Urinary bladder (tissue), 4 donors: ENCODE measurements at places on chromosomes 6 and 20.

DNA sequence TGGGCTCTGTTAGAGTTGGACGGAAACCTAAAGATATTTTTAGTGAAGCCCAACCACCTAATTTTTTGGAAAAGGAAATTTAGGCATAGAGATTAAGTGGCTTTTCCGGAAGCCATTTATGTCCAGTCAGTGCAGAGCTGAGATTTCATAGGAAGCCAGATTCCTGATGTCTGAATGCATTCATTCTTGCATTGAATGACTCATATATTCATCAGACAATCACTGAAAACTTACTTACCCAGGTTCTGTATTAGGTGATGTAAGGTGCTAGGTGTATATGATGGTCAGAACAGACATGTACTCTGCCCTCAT, 4.1 kb downstream of the SH3BGRL2 start:
- no peak for DNase-seq

DNA sequence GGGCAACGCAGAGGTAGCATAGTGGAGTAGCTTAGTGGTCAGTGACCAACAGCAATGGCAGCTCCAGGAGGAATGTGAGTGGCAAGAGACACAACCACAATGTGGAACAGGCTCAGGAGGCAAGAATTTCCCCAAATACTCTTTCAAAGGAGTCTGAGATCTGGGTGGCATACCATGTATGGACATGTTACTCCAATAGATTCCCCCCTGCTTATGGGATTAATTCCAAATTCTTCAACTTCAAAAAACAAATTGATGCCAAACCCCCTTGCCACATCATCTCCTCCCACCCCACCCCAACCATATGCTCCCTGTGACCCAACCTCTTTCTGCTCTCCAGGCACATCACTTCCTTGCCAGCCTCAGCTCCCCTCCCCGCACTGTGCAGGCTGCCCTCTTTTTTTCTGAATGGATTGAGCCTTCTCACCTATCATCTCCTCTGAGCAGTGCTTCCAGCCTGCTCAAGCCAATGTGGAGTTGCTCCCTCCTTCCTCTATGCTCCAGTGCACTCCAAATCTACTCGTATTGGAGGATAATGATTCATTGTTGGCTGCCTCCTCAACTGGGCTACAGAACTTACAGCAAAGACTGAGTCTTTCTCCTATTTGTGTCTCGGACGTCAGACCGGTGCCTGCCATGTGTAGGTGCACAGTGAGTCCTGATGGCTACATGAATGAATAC, 93.0 kb upstream of the CEP85L start:
- no peak for DNase-seq

- no peak for DNase-seq
Observed at GRCh38 chr6:140153703-140154102, 779.3 kb upstream of the CITED2 start.

- DNase-seq: peak; percentile 35
Observed at GRCh38 chr6:56148488-56149186, 98.7 kb downstream of the COL21A1 start.

DNA sequence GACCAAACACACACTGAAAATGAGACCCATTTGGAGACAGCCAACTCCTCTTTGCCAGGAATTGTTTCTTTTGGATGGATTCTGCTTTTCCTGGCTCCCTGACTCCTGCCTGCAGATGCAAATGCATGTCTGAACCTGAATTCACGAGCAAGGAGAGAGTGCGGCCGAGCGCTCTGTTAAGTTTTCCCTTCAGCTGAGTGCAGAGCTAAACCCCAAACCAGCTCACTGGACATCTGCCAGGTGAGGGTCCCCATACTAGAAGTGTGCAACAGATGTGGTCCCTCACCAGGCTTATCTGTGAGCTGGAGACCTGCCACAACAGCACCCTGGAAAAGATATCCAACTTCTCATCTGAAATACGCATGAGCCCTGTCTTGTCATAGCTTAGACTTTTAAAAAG, 59.0 kb downstream of the CD164 start:
- peak; percentile 7 for DNase-seq

GRCh38 chr6:39309942-39310531, 4.2 kb downstream of the KCNK17 start:
- DNase-seq: no peak

DNA sequence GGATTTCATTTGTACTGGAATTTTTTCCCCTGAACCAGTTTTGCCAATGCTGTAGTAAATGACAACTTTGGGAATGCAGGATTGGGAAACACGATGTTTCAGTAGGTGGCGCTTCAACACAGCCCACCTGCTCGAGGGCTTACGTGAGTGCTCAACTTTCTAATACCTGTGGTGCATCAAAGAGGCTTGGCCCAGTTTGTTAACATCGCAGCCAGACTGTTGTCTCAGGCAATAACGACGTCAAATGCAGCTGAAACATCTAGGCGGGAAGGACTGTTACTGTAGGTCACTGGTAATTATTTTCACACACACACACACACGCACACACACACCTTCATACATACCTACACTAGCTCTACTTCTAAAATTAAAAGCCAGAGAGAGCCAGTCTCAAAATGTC, 815.5 kb upstream of the SLC35B3 start:
- no peak for DNase-seq

DNA sequence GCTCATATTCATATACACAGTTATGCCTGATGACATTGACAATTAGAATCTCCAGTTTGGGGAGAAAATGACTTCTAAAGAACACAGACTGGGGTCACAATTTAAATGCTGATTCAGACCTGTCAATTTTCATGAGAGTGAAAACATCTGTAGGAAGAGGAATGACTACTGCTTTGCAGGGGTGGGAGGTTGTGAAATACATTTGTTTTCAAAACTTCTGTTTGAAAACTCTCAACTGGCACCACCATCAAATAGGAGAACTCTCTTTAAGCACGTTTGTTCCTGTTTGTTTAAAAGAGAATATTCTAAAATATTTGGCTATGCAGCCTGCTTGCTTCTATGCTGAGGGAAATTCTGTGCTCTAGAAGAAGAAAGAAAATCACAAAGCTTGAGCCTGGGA, 50.8 kb upstream of the ADGRF5 start:
- DNase-seq: no peak

DNA sequence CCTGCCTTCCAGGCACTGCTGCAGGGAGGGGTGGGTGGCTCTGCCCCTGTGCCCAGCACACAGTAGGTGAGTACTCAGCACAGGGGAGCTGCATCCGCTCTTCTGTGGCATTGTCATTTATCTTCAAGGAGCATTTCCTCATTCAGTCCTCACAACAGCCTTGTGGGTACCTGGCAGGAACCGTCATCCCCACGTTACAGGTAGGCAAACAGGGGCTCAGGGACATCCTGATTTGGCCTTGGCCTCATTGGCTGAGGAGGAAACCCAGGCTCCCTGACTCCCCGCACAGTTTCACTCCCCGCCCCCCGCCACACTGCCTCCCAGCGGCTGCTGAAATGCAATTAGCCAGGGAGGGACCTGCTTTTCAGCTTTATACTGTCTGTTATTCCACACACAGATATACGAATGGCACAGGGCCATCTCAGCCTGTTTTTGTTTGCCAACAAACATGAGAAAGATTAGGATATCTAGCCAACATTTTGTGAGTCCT, 24.2 kb upstream of the PNPLA1 start:
- no peak for DNase-seq

DNA sequence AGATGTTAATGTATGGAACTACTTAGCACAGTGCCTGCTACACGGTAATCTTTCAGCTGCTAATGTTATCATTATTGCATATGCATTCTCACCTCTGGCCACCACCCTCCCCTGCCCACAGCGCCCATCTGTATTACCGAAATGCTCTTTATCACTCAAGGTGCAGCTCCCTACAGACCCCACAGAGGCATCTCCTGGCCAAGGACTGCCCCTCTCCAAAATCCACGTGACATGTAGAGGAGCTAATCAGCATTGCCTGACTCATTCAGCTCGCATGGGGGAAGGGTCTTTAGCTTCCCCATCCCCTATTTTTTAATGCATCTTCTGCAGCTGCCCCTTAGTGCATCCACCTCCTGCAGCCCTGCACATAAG, 41.8 kb downstream of the SLC22A23 start:
- no peak for DNase-seq

GRCh38 chr6:12356983-12357972, 67.1 kb downstream of the EDN1 start:
- DNase-seq: no peak

GRCh38 chr6:164695896-164696295, 613.5 kb downstream of the C6orf118 start:
- DNase-seq: no peak

DNA sequence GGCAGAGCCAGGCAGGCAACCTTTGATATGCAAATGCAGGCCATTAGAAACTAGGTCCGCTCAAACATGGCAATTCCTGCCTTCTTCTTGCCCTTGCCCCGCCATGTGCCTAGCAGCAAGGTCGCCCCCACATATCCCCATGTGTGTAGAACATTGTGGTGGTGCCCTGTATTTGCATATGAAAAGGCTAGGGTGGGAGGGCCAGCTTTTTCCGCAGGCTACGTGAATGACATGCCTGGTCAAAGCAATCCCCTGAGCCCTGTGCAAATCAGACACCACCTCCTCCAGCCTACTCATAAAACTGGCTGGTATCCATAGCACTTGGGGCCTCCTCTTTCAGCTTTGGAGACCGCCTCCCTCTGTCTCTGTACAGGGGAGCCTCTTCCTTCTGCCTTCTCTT, 31.6 kb downstream of the GSTA2 start:
- no peak for DNase-seq

GRCh38 chr6:120395784-120396183, 938.5 kb downstream of the TBC1D32 start:
- no peak for DNase-seq

DNA sequence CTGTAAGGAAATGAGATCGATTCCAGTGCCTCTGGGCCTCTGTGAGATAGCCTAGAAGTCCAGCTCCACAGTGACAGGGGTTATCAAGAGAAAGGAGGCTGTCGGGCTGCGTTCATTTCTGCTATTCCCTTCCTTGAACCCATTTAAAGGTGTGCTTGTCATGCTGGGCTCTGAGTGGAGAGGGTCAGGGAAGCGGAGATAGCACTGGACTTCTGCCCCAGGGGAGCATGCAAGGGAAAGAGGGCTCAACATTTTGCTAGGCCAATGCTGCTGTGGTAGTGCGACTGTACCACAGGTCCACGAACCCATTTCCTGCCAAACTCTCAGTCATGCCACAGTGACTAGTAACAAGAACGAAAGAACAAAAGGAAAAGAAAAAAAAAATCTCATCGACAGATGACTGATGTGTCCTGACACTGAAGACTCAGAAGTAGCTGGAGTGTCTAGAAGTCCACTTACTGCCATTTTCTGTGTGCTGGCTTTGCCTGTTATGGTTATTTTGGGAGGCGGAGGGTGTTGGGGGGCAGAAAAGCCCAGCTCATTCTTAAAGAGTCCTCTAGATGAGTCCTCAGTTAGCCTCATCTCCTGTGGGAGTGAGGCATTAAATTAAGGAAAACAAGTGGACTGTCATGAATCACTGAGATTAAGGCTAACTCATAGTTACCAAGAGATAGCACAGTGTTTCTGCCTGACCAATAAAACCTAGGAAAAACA, 8.1 kb downstream of the NEDD9 start:
- no peak for DNase-seq

DNA sequence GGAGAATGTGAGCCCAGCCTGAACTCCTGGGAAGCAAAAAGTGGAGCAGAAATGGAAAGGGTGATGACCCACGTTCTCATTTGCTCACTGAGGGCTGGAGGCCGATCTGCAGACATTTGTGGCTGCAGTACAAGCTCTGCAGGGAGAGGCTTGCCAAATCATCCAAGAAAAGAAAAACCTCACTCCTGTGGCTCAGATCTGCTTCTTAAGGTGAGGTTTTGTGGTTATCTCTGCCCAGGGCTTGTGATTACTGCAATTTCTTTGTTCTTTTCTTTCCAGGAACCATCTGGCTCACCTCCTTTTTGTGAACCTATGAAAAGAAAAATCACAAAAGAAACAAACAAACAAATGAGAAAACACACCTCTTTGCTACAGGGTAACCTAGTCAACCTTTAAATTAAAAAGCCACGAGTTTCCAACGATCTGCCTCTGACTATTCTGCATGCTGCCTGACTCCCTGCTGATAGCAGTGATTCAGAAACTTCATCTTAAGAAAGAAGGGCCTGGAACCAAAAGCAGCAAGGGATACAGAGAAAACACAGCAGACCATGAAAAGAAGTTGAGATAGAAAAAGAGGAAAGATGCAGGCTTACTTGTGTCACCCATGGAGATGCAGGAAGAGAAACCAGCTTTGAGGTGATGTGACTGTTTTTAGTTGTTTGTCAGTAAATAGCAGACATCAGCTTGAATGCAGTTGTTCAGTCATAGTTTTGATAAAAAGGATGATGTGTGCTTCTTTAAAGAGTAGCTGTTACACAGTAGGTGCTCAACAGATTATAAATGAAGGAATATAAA, 165.1 kb downstream of the LMBRD1 start:
- no peak for DNase-seq

GRCh38 chr20:60056407-60057122, 98.3 kb downstream of the CDH26 start:
- DNase-seq: no peak

GRCh38 chr6:53651205-53651763, 14.3 kb downstream of the KLHL31 start:
- peak; percentile 81 for DNase-seq

DNA sequence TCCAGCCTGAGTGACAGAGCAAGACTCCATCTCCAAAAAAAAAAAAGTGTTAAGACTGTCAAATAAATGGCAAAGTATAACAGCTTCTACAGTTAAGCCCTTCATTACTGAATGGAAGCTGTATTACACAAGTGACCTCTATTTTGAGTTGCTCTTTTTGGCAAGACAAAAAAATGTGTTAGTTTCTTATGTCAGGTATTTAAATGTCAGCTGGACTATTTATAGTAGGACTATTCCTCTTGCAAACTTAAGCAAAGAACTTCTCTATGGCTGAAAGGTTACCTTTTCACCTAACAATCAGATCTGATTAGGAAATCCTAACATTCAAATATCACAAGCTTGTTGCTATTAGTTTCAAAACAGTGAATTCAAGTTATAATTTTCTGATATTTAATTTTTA, 12.4 kb downstream of the UBE2V1 start:
- no peak for DNase-seq

DNA sequence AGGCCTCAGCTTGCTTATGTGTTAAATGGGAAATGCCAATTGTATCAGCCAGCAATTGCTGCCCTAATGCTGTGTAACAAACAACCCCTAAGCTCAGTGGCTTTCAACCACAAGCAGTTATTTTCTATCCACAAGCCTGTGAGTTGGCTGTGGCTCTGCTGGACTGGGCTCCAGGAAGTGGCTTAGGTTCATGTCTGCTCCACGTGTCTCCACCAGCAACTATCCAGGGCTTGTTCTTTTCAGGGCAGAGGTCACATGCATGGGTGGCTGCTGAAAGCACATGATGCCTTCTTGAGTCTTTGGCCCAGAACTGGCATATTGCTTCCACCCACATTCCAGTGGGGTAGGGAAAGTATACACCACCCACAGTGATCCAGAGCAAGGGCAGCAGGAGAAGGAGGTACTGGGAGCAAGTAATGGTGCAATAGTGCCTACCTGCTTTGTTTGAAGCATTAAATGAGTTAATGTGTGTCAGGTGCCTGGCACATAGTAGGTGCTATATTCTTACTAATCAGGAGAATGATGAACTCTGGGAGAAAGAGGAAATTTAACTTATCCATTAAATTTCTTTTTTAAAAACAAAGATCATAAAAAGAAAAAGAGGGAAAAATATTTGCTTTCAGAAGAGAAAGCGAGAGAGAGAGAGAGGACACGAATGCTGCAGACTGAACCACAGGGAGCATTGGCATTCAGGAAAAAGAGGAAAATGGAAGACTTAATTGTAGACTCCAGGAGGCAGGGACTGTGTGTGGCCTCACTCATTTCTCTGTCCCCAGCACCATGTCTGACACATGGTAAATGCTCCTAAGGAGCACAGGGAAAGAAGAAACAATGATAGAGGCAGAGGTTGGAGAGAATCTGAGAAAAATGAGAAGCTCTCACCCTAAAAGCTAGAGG, 25.2 kb upstream of the RNF24 start:
- no peak for DNase-seq
